CD4-positive, alpha-beta memory T cell (primary cell): ENCODE measurements at places on chromosomes 13 and 19.
A peak's percentile ranks its signal among the peaks of the same experiment; 100 is the strongest.

DNA sequence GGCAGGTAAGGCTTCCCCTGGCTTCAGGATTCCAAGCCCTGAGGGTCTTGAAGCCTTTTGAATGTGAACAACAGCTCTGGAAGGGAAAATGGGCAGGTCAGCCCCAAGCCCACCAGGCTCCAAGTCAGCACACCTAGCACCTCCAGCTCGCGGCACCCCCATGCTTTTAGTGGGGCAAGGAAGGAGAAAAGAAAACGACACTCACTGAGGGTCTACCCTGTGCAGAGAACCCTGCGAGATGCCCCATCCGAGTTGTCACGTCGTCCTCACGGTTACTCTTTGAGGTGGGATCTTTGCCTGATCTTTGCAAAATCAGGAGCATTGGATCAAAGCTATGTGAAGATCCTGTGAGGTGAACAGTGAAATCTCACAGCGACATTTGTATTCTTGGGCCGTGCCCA, 5.7 kb upstream of the F10 start:
- DNase-seq, result no peak

DNA sequence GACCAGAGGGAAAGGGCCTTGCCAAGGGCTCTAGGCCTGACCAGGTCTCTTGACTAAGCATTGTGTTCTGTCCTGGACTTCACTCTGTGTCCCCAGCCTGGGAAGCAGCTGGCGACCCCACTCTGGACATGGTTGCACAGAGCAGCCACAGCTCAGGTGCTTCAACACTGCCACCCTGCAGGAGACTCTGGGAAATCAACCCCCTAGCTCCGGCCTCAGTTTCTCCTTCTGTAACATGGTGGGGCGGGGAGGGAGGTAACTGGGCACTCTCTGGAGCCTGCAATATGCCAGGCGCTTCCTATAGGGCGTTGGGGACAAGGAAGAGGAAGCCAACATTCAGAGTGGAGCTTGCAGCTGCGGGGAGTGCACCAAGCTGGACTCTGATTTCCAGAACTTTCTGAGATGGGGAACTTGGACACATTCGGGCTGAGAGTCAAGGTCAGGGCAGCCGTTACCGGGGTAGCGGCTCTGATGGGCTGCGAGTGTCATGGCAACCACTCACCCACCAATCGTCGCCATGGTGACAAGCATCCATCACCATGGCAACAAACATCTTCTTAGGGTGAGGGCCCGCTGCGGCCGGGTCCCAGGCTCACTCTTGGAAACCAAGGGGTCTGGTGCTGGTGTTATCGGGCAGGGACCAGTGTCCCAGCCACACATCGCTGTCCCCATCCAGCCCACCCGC, 12.8 kb downstream of the F2RL3 start:
- no peak for DNase-seq

GRCh38 chr13:27922883-27923612, 3.2 kb downstream of the PDX1 start:
- DNase-seq, result no peak

- DNase-seq, result no peak
Measured at GRCh38 chr13:109235901-109236300, 550.5 kb downstream of the IRS2 start.

DNA sequence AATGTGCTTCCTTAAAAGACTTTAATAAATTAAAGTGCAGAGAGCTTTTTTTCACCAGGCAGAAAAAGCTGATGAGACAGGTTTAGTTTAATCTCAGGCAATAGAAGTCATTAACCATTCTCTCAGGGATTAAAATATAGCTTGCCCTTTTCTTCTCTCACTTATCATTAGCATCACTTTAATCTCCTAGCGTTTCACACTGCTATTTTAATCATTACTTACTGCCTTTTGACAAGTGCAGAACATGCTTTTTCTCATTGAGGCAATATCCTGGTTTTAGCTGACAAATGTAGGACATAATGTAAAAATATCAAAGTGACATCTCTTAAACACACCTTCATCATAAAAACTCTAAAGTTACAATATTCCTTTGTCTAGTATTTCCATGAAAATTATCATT, 94.6 kb downstream of the DACH1 start:
- DNase-seq, result no peak

- no peak for DNase-seq
Measured at GRCh38 chr19:8336660-8337059, 6.4 kb downstream of the KANK3 start.

GRCh38 chr13:32001154-32001768, 30.3 kb upstream of the FRY start:
- peak; percentile 2 for DNase-seq

DNA sequence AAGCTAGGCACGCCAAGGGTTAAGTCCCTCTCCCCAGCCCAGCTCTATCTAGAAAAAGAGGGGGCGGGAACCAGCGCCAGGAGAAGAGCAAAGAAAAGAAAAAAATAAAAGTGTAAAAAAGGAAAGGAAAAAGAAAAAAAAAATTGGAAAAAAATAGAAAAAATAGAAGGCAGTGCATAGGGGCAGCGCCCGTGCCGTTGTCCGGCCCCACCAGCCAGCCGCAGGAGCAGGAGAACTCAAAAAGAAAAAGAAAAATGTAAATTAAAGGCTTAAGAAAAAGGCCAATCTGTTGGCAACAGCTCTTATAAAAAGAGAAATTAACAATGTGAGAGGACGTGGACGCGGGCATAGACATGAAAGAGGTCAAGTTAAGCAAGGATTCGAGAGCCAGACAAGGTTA, 105.4 kb upstream of the ZNF98 start:
- no peak for DNase-seq

DNA sequence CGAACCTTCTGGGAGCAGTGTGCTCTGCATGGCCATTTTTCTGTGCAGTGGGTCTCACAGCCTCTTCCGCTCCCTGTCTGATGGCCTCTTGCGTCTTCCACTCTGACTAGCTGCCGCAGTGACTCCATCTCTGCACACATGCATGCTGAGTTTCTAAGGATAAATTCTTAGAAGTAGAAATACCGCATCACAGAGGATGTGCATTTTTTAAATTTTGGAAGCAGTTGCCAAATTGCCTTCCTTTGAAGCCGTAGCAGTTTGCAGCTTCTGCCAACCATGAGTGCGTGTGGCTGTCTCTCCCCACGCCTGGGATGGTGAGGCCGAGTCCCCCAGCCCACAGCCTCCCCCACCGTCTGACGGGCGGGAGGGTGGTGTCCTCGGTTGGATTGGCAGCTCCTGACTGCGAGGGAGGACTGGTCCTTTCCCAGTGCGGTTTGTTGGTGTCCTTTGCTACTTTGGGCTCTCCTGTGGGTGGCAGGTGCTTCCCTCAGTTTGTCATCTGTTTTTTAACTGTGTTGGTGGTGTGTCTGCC, 9.8 kb downstream of the FZR1 start:
- no peak for DNase-seq

DNA sequence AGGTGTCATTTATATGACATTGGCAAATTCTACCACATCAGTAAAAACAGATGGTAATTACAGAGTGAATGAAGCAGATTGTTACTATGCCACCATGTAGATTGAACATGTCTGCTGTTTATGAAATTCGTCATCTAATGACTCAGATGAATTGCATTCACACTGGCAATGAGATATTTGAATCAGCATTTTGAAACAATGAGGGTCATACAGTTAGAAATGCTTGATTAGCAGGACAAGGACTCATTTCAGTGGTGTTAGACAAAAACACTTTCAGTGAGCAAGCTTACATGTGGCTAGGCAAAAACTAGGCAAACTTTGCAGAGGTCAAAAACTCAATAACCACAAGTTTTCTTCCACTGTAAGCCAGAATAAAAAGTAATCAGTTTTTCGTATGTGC, 1165.0 kb downstream of the SLITRK1 start:
- DNase-seq, result no peak

GRCh38 chr19:21883516-21883915, 47.5 kb upstream of the ZNF43 start:
- no peak for DNase-seq

DNA sequence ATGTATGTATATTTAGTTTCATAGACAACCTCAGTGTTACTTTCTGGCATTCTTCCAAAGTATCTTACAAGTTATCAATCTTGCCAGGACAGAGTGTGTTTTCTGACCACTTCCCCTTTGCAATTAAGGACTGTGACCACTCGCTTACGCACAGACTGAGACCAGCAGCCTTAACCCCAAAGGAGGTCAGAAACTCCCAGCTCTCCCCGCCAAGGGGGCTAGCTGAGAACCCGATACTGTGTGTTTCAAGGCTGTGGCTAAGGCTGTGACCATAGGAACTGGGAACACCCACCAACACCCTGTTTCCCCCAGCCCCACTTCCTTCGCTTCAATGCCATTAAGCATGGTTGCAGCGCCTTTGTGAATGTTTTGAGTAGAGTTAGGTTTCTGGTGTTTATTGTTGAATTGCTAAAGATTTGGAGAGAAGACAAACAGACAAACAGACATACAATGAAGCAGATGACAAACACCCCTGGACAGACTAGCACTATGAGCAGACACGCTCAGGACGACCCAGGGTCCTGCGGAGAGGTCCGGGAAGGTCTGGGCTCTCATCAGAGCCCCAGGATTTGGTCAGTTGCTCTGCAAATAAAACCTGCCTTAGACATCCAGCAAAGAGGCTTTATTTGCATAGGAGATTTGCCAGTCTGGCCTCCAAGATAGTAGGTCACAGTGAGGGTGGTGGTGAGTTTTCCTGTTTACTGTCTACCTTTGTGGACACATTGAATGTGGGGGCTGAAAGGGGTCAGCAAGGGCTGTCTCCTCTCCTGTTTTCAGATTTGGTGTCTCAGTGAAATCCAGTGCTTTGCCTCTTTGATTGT, 25.0 kb upstream of the TNFSF11 start:
- no peak for DNase-seq

DNA sequence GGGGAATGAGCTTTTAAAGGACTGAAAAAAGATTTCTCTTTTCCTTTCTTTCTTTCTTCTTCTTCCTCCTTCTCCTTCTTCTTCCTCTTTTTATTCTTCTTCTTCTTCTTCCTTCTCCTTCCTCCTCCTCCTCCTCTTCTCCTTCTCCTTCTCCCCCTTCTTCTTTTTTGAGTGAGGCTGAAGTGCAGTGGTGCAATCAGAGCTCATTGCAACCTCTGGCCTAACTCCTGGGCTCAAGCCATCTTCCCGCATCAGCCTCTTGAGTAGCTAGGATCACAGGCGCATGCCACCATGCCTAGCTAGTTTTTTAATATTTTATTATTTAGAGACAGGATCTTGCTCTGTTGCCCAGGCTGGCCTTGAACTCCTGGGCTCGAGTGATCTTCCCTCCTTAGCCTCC, 120.9 kb upstream of the KL start:
- no peak for DNase-seq

GRCh38 chr13:73521290-73521624, 462.5 kb downstream of the KLF5 start:
- DNase-seq, result no peak

DNA sequence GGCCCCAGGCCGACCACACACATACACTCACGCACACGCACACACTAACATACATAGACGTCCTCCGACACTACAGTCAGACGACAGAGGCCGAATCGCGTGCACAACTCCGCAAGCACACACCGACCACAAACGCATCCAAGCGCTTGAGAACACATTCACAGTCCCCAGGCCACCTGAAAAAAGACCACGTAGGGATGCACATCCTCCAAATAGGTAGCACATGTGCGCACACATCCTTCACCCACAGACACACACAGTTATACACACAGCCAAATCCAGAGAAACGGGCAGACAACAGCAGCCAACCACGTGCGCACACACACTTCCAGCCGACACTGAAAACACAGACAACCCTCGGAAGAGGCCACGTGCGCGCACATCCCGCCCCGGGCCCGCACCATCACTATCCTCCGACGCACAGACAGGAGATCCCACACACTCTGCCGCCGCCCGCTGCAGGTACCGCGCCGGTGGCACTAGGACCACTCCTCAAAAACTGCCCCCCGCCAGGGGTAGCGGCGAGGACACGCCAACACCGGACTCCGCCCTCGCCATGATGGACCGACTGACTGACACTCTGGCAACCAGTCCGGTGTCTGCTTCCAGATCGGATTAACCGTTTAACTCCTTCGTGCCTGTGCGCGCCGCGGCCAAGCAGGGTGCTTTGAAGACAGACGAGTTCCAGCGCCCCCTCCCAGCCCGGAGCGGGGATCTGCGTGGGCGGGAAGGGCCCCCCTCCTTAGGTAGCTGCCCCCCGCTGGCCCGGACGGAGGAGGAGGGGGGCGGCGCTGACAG, 493 bp upstream of the PDE4A start:
- peak; percentile 82 for DNase-seq

GRCh38 chr13:74706801-74707200, 572.6 kb upstream of the KLF12 start:
- no peak for DNase-seq

DNA sequence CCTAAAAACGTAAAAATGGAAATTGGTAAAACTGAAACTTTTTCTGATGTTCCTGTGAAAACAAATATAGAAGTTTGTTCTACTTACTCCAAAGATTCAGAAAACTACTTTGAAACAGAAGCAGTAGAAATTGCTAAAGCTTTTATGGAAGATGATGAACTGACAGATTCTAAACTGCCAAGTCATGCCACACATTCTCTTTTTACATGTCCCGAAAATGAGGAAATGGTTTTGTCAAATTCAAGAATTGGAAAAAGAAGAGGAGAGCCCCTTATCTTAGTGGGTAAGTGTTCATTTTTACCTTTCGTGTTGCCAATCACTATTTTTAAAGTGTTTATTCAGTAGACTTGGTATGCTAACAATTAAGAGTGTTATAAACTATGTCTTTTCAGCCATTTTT, 25.6 kb downstream of the BRCA2 start:
- DNase-seq, result no peak

GRCh38 chr19:41233748-41234240, 14.8 kb downstream of the AXL start:
- DNase-seq, result no peak

DNA sequence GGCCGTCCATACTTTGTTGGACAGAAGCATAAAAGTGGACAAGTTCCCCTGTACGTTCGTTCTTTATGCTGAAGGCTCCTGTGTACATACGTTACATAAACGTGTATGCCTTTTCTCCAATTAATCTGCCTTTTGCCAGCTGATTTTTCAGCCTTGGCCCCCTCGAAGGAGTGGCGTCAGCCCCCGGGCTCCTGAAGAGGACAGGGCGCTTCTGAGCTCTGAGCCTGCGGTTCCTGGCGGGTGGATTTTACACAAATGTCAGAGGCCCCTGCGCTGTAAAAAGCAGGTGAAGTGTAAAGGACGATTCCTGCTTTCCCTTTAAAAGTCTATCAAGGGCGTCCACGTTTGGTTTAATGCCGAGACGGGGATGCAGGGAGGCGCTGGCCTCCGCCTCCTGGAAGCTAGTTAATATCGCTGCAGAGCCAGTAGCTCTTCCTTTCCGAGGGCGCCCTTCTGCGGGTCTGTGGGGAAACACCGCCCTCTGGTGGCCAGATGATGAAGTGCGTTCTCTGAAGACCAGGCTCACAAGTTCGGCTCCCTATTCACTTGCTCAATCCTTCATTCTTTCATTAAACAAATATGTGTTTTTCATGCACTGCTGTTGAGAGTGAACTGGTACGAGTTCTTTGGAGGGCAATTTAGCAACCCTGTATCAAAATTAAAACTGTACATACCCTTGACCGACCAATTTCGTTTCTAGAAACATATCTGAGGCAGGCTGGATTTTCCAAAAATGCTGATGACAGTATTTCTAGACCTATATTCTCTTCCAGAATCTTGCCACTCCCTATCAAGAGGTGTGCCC, 62.0 kb downstream of the GPR12 start:
- peak; percentile 72 for DNase-seq

GRCh38 chr13:23858546-23858945, 30.7 kb downstream of the MIPEP start:
- DNase-seq, result no peak
